SK-N-MC (cell line): ENCODE measurements at places on chromosomes 11 and 22.

- no peak for DNase-seq
Measured at GRCh38 chr22:49929994-49930575, 11.7 kb downstream of the CRELD2 start.

- no peak for DNase-seq
Measured at GRCh38 chr11:71212871-71213559, 39.4 kb downstream of the SHANK2 start.

- no peak for DNase-seq
Measured at GRCh38 chr11:18641677-18642076, 7.5 kb upstream of the SPTY2D1 start.

DNA sequence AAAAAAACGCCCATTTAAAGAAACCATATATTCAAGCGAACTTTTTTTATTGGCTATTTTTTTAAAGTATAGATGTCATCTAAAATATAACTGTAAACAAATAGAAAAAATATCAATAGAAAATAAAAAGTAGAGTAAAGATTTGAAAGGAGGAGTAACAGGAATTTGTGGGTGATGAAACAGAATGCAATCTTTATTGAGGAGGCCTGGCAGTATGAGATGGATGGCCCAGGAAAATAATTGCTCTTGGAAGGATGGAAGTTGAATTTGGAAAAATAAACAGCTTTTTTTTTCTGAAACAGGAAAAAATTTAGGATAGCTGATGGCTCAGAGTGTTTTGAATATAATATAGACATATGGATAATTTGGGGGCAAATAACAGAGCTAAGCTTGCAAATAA, 219.0 kb downstream of the CASP12 start:
- no peak for DNase-seq

DNA sequence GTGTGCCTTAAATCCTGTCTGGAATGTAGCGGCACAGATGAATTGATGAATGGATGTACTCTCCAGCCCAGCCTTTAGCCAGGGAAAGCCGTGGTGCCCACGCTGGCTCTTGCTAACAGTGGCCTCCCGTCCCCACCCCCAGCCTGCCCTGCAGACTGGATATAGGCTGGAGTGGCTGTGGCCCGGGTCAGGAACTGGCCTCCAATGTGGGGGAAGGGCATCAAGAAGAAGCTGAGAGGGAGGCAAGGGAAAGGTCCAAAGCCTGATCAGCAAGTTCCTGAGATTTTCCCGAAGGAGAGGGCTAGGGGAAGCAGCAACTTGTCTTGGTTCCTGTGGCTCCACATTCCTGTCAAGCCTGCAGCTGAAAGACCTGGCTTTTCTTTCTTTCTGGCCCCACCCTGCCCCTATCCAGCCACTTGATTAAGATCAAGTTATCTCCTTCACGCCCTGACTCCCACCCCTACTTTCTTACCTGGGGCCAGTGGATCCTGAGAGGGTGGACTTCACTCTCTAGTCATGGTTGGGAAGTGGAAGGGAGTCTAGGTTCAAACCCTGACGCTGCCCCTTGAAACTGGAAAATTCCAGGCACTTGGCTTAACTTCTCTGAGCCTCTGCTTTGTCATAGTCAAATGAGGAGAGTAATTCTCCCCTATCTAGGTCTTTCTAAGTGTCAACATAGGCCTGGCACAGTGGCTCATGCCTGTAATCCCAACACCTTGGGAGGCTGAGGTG, 11.0 kb upstream of the MICALL1 start:
- no peak for DNase-seq

DNA sequence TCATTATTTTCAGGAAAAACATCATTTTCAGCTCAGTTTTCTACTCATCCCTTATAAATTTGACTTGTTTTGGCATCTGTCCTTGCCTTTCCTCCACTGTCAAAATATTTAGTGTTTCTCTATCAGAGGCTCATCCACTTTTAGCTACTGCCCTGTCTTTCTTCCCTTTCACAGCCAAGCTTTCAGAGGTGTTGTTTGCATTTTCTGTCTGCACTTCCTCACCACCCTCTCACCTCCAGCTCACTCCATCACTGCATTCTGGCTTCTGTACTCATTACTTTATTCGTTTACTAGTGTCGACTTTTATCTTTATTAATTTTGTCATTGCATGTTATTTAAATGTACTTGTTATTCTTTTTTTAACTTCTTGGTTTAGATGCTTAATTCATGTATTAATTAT, 26.7 kb upstream of the NNMT start:
- DNase-seq, result no peak

DNA sequence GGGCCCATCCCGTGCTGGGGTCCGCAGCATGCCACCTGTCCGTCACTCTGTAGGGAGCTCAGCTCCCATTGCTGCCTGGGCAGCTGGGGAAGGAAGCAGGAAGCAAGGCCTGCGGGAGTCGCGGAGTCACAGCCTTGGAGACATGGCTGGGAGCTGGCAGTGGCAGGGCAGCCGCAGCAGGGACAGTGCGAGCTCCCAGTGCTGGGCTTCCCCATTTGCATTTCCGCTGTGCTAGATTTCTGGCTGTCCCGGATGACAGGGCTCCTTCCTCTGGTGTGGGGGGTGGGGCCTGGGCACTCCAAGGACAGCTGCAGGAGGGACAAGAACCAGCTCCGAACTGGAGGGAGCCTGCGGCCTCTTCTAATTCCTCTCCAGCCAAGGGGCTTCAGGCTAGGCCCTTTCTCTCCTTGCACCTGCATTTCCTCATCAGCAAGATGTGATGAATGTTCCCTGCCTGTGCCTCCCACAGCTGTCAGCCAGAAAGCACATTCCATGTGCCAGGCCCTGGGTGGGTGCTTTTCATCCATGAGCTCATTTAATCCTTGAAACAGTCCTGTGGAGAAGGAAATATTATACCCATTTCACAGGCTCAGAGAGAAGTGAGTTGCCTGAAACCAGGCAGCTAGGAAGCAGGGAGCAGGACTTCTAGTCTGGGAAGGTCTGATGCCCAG, 48.0 kb downstream of the MYO7A start:
- DNase-seq, result no peak

DNA sequence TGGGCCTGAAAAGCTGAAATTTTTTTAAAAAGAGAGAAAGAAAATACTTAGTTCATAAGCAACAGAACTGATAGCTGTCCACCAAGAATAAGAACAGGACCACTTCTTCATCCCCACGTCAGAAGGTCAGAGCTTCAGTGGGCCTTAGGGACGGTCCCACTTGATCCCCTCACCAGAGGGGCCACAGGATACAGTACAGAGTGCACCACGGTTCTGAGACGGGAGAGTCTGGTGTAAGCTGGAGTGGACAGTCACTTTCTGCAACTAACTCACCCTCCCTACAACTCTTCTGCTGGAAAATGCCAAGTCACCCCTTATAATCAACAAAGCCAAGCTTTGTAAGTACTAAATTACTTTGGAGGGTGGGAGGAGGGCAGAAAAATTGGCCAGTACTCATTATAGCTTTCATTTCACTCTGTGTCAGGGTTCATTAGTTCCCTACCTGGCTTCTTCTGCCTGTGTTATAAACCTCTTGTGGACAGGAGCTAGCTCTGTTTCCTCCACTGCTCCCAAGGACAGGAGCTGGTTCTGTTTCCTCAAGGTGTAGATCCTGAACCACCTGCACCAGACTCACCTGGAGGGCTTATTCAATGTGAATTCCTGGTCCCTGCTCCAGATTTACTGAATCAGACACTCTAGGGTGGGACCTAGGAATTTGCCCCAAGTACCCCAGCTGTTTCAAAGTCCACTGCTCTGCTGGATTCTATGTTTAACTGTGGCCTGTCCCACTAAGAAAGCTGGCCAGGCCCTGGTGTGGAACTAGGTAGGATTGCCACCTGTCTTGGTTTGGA, 39.6 kb downstream of the SCGB1A1 start:
- no peak for DNase-seq

GRCh38 chr11:80163441-80163840, 722.6 kb upstream of the TENM4 start:
- no peak for DNase-seq

DNA sequence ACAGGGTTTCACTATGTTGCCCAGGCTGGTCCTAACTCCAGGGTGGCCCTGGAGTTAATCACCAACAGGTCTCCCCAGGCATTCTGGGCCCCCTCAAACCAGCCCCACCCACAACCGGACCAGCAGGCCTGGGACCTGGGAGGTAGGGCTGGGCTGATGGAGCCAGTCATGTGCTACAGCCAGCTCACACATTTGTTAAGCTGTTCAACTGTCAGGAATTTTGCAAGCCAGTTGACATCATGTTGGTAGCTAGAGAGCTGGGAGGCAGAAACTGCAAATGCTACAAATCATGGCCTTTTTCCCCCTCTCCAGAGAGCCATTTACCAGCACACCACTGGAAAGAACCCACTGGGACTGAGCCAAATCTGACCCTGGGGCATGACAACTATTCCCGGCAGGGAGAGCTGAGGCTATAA, 6.8 kb downstream of the ARHGAP1 start:
- no peak for DNase-seq

DNA sequence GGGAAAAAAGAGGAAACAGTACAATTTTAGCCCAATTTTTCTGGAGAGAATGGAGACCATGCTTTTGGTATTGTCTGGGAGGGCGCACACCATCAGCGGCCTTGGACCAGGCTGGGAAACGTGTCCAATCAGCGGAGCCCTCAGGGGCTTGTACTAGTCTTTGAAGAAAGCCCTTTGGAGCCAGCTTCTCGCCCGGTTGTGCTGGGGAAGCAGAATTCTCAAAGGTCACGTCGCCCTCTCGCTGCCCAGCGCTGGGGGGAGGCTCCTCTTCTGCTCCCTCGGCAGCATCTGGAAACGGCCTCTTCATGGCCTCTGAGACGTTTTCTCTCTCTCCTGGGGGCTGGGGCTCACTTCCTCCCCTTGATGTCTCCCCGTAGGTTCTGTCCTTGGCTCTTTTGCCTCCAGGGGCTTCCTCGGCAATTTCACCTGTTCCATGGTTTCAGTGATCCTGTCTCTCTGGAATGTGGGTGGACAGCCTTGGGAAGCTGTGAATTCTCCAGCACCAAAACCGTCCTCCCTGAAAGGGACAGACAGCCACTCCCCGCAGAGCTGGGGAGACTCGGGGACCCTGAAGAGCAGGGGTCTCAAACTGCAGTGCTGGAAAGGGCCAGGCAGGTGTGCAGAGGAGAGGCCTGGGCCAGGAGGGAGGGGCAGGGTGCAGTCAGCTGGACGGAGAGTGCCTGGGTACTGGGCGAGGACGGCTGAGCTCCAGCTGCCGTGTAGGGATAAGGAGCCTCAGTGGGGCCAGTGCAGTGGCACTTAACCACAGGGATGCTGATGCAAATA, 80.2 kb downstream of the RPS6KA4 start:
- DNase-seq, result no peak

DNA sequence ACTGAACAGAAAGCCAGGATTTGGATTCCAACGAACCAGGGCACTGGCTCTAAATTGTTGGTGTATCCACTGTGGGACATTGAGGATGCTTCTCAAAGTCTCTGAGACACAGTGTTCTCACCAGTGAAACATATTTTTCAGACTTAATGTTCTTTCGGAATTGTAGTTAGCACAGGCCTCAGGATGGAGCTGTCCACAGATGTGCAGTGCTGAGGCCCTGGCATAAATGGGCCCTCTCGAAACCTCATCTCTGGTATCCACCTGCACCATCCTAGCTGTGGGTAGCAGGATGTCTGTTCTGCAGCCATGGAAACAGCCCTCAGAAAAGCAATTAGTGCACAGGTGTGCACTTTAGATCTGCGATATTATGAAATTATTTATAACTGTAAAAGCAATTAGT, 656.8 kb downstream of the TBC1D22A start:
- no peak for DNase-seq

DNA sequence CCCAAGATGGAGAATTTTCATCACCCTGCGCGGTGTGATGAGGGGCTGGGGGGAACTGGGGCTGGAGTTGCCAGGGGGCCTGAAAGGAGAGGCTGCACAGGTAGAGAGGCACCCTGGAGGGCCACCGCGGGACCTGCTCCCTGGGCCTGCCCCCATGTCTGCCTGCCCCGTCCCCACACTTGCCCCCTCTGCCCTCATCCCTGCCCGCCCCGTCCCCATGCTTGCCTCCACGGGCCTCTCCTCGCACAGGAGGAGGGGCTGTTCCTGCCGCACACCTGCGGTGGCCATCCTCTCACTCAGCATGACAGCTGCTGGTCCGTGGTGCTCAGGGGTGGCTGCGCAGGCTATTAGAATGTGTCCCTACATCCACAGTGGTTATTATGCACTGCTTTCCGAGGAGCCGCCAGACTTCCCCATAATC, 43.5 kb downstream of the LINC01488 start:
- DNase-seq, result no peak

DNA sequence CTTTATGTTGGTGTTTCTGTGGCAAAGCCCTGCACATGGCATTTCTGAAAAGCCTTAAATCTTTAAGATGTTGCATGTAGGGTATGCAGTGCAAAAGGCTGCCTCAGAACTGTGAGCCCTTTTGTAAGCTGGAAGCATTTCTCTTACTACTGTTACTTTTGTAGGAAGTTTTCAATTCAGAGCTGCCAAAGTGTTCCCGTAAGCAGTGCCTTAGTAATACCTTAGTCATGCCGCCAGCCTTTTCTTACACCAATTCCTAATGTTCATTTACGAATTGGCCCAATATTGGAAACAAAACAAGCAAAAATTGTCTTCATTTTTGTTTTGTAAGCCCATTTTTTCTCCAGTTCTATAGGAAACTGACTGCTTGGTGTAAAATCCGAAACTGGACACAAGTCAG, 67.4 kb upstream of the RASSF10 start:
- DNase-seq, result no peak

- DNase-seq, result no peak
Measured at GRCh38 chr11:22634897-22635629, 9.4 kb upstream of the FANCF start.

GRCh38 chr11:83363312-83363711, 77.1 kb upstream of the CCDC90B start:
- no peak for DNase-seq

DNA sequence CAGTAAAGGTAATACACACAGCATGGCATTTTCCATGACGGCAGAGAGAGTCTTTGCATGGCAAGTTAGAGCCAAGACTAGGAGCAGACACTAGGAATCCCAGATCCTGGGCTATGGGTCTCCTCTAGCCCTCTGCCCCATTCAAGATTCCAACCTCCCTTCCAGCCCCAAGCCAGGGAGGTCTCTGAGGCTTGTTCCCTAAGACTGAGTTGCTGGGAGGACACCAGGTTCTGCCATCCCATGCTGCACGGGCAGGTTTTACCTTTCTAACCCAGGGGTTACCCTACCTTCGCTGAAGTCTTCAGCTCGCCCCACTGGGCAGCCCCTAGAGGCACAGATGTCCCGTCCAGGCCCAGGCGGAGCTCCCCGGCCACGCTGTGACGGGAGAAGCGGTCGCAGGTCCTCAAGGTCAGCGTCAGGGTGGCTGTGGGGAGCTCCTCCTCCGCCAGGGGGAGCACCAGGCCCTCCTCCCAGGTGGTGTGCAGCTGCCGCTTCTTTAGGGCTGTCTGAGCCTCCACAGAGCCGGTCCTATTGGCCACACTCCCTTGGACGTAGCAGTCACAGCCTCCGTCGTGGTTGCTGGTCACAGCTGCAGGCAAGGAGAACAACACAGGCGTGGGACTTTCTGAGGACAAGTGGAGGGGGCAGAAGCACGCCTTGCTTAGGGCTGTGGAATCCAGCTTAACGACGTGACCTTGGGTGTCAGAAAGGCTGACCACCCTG, 33.8 kb downstream of the SYT13 start:
- no peak for DNase-seq
